NCI-H1105 (cell line): ENCODE measurements at places on chromosomes 13 and 19.

DNA sequence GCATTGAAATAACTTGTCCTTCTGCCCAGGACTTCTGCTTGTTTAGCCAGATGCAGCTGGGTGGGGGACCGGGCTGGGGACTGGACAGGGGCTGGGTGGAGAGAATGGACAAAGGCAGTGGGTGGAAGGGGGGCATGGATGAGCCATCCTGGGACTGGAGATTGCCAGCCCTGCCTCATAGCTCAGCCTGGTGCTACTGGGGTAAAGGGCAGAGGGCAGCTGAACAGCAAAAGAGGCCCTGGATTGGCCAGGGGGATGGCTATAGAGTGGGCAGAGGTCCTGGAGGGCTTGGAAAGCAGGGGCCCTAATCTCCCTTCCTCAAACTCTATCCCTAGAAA lies 17.7 kb upstream of the PLAUR start:
- DNase-seq: no peak

DNA sequence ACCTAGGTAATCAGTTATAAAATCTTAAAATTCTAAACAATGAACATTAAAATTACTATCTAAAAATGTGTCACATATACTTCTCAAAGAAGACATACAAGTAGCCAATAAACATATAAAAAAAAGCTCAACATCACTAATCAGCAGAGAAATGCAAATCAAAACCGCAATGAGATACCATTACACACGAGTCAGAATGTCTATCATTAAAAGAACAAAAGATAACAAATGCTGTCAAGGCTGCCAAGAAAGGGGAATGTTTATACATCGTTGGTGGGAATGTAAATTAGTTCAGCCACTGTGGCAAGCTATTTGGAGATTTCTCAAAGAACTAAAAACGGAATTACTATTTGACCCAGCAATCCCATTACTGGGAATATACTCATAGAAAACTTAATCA lies 310.3 kb upstream of the EDNRB start:
- DNase-seq: no peak

- DNase-seq: no peak
Measured at GRCh38 chr13:109369353-109370052, 416.9 kb downstream of the IRS2 start.

DNA sequence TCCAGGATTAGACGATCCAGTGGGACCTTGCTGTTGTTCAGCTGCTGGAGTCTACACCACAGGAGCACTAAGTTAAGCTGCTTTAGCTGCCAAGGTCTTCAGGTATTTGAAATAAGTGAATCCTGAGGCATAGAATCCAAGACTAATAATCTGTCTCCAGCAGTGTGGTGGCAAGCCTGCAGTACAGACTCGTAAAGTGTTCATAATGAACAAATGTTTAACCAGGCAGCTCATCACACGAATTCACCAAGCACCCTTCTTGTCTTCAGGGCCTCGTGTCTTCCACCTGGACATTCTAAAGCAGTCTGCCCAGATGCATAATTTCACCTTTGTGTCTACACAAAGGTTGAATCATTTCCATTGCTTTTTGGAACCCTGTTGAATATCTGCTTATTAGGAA lies 5.3 kb downstream of the ATP11A start:
- no peak for DNase-seq

DNA sequence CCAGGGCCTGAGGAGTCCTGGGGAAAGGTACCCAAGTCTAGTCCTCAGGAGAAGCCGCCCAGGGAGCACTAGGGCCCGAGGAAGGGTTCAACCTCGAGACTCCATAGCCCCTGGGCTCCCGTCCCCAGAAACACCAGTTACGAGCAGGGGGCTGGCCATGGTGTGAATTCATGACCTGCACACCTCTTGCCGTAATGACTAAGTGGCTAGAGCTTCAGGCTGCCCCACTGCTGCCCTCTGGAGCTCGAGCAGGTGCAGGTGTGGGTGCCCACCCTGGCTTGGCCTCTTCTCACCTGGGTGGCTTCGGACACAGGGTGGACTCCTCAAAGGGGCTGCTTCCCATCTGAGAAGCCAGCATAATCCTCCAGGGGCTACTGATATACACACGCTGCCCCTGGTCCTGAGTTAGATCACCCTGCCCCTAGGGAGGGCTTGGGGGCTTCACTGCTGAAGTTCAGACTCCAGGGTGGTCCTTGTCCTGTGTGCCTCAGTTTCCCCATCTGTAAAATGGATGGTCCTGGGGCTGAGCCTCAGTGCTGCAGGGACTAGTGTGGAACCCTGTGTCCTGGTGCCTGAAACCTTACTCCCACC lies 13.6 kb downstream of the SPC24 start:
- no peak for DNase-seq

DNA sequence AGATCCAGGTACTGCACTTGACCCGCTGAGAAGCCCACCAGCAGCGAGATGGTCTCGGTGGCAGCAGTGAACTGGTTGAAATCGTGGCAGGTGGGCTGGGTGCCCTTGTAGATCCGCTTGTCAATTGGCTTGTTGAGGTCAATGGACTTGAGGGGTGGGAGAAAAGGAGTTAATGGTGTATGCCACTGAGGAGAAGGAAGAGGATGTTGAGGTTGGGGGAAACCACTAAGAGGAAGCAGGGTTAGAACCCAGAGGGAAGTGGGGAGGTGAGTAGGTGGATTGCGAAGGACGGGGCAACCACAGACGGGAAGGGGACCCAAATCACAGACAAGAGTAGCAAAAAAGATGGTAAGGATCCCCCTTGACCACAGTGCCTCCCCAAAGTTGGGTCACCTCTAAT lies 1.7 kb downstream of the DMWD start:
- DNase-seq: no peak

DNA sequence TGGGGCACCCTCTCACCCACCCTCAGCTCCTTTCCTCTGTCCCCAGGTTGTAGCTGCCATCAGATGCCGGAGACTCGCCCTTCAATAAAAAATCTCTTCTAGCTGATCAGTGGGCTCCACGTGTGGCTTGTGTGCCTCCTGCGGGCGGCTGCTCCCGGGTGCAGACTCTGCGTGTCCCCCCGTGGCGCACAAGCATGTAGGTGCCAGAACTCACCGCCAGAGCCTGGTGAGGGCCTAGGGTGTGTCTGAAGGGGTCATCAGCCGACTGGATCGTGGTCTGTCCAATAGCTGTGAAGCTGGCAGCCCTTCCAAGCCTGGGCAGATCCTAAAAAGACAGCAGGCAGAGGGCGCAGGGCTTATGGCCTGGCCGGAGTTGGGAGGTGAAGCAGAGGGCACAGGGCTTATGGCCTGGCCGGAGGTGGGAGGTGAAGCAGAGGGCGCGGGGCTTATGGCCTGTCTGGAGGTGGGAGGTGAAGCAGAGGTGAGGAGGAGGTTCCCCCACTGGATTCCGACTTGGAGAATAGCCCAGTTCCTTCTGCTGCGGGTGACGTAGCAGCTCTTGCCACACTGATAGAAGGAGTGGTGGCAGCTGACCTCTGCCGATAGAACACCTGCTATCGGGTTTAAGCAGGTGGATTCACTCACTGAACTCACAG lies 11.7 kb downstream of the NOP53 start:
- DNase-seq: no peak

DNA sequence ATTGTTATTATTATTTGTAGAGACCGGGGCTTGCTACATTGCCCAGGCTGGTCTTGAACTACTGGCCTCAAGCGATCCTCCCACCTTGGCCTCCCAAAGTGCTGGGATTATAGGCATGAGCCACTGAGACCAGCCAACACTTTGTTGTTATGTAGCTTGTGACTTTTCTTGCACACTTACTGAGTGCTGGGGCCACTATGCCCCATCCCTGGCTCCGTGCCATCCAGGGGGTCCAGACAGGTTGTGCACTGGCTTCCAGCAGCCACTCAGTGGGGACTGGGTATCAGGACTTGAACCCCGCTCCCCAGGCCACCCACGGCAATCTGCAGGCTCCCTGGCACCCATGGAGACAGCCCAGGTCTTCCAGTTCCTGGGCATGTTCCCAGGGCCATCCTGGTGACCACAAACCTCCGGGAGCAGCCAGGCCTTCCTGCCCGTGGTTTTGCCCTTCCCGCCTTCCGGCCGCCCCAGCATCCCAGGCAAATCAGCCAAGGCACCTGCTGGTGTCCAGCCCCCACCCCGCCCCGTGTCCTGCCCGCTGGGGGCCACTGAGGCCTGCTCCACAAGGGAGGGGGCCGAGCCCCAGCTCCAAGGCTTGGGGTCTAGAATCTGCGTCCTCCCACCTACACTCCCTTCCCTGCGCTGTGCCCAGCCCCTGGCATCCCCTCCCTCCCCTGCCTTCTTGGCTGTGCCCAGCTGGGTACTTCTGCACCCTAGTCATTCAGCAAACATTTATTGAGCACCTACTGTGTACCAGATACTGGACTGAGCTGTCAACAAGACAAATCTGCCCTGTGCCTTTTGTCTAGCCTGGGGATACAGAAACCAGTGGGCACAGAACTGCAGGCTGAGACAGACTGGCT lies 23.7 kb upstream of the SEMA6B start:
- DNase-seq: no peak

DNA sequence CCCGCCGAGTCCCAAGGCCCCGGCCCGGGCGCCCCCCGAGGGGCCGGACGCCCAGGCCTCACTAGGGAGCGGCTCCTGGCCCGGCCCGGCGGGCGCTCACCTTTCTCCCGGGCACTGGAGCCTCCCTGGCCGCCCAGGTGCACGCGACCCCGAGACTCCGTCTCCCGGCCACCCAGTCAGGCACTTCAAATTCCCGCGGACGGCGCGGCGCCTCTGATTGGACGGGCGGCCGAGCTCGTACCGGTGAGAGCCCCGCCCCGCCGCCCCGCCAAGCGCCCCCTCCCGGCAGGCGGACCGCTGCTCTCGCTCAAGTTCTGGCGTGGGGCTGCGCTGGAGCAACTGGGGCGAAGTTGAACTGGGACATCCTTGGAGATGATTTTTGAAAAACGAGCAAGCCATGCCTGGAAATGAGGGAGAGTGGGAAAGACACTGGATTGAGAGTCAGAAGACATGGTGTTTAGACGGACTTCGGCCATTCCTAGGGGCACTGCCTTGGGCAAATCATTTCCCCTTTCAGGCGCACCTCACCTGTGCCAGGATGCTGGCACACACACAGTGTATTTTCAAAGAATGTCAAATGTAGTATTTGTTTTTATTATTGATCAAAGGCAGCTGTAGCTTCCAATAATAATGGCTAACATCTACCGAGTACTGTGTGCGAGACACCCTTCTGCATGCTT lies 485.3 kb downstream of the UQCRFS1 start:
- no peak for DNase-seq

- DNase-seq: no peak
Measured at GRCh38 chr19:7619671-7620441, 9.5 kb downstream of the XAB2 start.

DNA sequence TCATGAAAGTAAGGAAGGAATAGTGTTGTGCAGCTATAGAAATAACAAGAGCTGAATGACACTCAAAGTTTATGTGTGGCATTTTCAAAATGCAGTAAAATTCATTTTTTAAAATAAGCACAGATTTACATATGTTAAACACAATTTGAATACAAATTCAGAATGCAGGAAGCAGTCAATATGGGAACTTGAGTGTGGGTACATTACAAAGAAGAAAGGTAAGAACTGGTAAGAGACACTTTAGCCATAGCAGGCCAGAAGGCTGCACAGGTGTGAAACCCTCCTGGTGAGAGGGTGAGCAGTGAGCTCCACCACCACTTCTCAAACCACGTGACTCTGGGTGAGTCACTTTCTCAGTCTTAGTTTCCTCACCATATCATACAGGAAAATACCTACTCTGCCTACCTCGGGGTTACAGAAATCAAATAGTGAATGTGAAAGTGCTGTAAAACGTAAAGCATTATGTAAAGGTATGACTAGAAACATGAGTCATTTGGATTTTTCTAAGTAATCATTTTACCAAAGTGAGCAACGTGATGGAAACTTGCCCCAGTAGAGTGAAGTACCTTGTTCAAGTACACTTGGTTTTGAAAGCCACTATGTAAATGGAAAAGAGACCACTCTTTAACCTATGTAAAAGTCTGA lies 40.5 kb downstream of the USP12 start:
- no peak for DNase-seq

DNA sequence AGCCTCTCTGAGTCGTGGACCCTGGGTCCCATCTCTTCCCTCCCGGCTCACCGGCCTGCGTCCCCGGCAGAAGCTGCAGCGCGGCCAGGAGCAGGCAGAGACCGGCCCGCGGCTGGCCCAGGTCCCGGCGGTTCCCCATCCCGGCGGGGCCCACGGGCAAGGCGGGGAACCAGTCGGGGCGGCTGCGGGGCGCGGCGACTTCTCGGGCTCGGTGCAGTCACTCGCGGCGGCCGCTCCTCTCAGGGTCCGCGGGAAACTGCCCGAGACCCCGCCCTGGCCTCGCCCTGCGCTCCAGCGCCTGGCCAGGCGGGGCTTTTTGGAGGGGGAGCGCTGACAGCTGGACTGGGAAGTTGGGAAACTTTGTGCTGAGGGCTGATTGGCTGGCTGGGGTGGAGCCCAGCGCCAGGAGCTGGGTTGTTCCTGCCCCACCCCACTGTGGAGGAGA lies at the start of gene COL5A3:
Gene COL5A3, minus strand, starts transcription at position 258 of the 445 bp plus-strand sequence. Its CDS starts 119 bp downstream, at position 139.
- DNase-seq: no peak

GRCh38 chr13:112483299-112483698 lies 104.7 kb downstream of the TUBGCP3 start:
- DNase-seq: no peak

DNA sequence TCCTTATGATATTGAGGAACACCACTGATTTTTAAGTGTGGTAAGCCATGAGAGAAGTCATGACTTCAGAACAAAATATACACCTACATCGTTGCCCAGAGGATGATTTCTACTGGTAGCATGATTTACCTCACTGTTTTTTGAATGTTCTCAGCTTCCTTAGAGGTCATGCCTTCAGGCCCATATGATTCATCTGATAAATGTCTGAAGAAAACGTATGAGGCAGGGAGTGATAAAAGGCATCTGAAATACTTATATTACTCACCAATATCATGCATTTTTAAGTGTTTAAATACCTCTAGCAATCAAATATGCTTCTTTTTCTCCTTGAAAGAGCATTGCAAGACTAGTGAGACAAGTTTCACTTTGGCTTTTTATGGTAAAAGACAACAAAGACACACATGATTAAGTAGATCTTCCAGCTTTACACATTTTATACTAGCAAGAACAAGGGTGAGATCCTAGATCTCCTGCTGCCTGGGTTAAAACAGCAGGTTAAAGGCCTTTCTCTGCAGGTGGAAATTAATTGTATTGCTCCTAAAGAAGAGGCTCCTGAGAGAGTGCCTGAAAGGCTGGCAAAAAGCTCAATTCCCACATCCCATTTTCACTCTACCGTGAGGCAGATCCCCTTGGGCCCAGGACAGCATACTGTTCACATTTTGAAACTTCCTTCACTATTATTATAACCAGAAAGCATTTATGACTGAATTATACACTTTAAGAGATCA lies 432.4 kb downstream of the SLITRK1 start:
- no peak for DNase-seq

GRCh38 chr13:66111628-66112027 lies 1118.5 kb downstream of the PCDH9 start:
- DNase-seq: no peak

GRCh38 chr19:10293637-10294367 lies 4.0 kb downstream of the ICAM5 start:
- no peak for DNase-seq

GRCh38 chr19:15050639-15051038 lies 1.4 kb downstream of the CASP14 start:
- no peak for DNase-seq

DNA sequence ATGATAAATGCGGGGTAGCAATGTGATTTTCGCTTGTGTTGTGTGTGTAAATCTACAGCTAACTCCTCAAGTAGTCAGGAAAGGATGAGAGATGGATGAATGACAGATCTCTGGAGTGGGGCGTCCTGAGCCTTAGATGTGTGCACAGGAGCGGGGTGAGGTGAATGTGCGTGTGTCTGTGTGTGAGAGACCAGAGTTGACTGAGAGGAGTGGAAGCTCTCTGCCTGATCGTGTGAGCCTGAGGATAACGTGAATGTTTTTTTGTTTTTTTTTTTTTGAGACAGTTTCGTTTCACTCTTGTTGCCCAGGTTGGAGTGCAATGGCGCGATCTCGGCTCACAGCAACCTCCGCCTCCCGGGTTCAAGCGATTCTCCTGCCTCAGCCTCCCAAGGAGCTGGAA lies 805 bp downstream of the ZNF461 start:
- DNase-seq: no peak
